Activated CD4-positive, alpha-beta T cell treated with anti-CD3 and anti-CD28 coated beads for 4 hours (primary cell): ENCODE measurements at places on chromosomes 2 and 18.

DNA sequence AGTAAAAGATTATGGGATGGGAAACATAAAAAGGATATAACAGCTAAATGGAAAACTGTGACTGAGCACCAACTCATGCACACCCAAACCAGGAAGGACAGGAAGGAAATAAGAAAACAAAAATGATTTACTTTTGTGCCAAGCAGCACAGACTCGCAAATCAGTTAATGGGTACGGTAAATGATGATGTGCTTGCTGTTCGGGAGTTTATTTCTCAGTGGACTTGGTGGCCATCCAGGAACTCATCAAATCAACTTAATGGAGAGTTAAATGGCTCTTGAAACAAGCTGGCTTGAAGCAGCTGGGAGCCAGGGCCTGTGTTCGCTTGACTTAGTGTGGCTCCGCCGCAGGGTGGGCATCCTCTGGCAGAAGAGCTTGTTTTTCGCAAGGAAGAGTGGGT, 36.2 kb downstream of the MTCL1 start:
- no peak for DNase-seq

DNA sequence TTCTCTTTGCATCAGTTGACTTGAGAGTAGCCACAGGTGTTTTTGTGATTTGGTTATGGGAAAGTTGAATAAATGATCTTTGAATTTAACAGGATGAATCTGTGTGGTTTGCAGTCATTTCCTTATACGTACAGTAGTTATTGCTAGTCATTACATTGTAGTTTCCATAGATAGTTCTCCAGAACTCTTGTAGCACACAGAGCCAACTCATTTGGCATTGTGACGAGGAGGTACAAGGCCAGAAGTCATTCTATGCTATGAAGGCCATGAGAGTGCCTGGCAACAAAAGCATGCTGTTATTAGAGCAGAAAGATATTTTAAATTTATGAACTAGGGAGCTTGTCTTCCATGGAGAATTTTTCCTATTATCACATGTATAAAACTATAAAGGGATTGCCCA, 973.0 kb upstream of the CHAC2 start:
- no peak for DNase-seq

DNA sequence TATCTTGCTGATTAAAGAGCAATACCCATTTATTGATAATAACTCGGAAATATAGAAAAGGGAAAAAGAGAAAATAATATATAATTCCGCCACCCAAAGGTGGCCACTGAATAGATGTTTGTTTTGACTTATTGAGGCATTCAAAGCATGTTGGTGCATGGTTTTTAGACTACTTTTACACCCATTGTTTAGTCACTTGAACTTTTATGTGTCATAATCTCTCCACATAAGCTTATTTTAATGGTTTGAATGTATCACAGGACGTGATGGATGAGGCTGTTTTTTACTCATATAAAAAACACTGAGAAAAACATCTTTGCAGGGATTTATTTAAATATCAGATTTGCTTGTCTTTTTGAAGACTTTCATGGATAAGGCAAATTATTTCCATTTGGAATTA, 120.4 kb downstream of the ACKR3 start:
- DNase-seq: no peak

DNA sequence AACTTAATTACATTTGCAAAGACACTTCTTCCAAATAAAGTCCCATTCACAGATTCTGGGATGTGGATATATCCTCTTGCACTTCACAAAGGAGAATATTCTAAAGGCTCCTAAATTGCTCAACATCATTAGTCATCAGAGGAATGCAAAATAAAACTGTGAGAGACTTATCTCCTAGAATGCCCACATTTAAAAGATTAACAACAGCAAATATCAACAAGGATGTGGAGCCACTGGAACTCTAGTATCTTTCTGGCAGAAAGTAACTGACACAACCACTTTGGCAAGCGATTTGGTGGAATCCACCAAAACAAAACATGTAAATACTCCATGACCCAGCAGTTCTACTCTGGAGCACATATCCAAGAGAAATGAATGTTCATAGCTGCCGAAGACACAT, 4.6 kb downstream of the NEU2 start:
- no peak for DNase-seq

DNA sequence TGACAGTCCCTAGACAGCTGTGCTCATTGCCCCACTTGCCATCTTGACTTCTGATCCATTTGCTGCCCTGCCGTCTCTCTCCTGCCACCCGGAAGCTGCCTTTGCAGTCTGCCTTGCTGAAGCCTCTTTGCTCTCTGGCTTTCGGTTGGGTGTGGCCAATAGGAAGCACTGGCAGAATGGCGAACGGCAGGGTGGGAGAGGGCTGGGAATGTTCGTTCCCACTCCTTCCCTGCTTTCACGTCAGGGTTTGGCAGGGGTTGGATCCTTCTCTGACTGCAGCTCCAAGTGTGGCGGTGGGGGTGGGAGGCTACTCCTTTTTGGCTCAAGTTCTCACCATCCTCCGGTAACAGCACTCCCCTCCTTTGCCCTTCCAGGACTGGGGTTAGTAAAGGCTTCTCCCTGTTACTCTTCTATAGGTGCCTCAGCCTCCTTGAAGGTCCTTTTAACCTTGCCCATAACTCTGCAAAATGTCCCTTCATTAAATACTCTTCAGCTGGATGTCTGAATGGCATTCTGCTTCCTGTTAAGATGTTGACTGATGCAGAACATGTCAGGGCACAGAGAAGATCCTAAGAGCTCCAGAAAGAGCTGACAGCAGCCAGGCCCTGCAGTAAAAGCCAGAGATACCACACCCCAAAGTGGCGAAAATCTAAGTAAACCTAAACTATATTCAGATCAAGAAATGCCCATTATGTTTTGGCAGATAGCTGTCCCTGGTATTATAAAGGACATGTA, 299.7 kb downstream of the CDCA7 start:
- DNase-seq: no peak

DNA sequence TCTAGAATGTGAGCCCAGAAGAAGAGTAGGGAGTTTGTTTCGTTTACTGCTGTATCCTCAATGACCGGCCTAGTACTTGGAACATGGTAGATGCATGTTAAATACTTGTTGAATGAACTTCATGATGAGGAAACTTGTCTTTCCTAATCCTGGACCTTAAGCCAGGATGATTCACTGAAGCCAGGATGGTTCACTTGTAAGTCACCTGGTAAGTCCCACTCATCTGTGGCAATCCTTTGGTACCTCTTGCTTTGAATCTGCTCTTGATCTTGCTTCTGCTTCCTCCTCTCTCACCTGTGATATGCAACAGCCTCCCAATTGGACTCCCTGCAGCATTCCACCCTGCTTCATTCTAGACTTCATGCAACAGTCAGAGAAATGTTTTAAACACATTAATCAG, 43.6 kb downstream of the QPCT start:
- no peak for DNase-seq

DNA sequence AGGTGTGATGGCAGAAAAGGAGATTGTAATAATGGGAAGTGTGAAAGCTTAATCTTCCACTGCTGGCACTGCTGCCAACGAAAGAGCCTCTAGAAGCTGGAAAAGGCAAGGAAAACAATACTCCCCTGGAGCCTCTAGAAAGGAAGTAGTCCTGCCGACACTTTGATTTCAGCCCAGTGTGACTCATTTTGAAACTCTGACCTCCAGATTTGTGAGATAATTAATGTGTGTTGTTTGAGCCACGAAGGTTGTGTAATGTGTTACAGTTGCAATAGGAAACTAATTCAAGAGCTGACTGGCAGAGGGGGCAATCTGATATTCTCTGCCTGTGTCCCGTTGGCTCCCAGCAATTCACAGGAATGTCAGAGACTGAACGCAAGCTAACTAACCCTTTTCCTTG, 219.2 kb upstream of the UBE2E3 start:
- DNase-seq: no peak

GRCh38 chr2:65386989-65387388, 45.4 kb downstream of the SPRED2 start:
- no peak for DNase-seq

GRCh38 chr2:72668647-72669046, 157.2 kb downstream of the EXOC6B start:
- DNase-seq: no peak

DNA sequence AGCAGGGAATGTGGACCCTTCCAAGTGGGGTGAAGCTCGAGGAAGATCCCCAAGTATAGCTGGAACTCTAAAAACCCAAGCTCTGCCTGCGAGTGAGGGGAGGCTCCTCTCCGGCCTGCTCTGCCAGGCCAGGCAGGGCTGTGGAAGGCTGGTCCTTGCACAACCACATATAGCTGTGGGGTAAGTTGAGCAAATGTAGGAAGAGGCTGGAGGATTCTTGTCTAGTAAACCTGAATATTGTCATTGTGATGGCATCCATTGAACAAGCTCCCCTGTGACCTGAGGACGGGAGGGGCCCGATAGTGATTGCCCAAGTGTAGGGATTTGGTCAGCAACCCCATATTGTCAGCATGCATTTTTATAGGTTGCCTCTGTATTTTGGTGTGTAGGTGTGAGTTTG, 103.0 kb downstream of the ACKR3 start:
- DNase-seq: no peak

GRCh38 chr18:79856119-79857007, 58.6 kb downstream of the KCNG2 start:
- no peak for DNase-seq

DNA sequence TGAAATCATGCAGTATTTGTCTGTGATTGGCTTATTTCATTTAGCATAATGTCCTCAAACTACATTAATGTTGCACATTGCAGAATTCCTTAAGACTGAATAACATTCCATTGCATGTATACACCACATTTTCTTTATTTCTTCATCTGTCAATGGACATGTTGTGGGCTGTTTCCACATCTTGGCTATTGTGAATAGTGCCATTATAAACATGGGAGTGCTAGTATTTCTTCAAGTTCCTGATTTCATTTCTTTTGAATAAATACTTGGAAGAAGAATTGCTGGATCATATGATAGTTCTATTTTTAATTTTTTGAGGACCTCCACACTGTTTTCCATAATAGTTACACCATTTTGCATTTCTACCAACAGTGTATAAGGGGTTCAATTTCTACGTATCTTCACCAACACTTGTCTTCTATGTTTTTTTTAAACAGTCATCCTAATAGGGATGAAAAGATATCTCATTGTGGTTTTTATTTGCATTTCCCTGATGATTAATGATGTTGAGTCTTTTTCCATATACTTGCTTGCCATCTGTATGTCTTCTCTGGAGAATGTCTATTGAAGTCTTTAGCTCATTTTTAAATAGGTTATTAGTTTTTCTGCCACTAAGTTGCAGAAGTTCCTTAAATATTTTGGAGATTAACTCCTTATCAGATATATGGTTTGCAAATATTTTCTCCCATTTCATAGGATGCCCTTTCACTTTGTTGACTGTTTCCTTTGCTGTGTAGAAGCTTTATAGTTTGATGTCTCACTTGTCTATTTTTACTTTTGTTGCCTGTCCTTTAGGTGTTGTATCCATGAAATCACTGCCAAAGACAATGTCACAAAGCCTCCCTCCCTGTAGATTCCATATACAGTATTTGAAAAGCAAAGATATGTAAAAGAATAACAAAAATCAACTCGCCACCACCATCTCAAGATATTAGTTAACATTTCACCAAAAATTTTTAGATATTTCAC, 14.6 kb downstream of the FBXO11 start:
- DNase-seq: no peak

DNA sequence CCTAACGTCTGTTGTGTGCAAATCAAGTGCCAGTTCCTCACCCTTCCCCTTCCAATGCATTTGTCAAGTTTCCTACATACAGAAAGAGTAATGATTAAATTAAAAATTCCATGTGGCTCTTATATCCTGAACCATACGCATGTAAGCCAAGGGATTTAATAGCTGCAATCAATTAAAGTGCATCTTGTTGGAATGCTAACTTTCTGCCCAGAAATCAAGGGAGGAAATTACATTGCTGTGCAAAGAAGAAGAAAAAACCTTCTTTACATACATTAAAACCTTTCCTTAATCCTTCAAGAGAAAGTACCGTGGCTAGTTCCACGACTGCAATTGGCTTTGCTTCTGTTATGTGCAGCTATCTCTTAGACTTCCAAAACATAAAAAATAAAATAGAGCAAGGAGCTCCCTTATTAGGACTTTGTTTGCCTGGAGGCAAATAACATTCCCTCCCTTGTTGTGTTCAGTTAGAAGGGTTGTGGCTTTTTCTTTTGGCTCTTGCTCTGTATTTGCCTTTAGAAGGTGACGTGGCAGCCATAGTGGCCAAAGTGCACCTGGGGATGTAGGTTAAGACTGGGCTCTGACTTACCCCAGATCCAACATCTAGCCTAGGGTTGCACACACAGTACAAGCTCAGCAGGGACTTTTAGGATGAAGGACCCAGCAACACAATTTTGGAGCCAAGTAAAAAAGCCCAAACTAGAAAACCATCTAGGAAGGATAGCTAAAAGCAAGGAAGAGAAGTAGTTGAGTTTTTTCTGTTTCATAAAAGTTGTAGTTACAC, 158.3 kb downstream of the ANTXR1 start:
- no peak for DNase-seq

DNA sequence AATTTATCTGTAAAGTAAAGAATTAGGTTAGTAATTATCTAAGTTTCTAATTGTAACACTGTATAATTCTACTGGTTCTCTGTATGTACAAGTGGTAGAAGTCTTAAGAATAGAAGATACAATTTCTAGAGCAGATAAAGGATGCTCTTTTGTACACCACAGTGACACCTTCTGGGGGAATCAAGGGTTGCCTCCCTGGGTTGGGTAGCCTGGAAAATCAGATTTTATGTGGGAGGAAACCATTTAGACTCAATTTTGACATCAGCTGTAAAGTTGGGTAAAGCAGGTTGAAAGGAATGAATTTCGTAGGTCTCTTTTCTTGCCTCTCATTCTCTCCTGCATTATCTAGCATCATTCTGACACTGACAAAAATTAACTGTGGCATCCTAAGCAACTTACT, 354.8 kb downstream of the DCC start:
- no peak for DNase-seq

- DNase-seq: no peak
Observed at GRCh38 chr2:103293742-103294077, 531.9 kb downstream of the TMEM182 start.

- no peak for DNase-seq
Observed at GRCh38 chr2:215973954-215974699, 39.2 kb downstream of the MREG start.

- no peak for DNase-seq
Observed at GRCh38 chr18:37343542-37343851, 222.1 kb downstream of the CELF4 start.

DNA sequence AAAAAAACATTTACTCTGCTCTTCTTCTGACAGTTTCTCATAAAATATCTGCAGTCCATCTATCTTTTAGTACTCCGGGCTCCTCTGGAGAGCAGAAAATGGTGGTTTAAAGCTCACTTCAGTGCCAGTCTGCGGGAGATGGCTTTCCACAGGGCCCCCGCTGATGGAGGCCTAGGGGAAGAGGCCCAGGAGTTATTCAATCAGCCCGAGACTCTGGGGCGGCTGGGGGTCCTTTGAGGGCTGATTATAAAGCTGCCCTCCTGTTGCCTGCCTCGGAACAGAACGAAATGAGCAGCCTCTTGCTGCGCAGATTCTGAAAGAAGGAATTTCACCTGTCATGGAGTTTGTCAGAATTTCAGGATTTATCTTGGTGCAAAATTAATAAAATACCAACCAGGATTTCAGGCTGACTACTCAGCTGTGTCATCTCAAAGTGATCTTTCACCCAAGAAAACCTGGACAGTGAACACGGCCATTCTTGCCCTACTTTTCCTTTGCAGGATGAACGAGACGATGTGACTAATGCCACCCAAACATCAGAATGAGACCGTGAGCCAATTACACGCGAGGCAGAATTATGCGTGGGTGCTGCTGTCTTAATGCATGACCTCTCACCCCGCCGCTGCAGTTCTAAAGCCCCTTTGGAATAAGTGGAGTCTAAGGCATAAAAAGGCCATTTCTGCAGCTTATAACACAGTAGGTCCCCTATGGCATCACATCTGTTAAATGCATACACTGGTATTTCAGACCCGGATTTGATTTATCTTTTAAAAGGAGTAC, 273.8 kb downstream of the ZNF521 start:
- DNase-seq: no peak
